ENCODE measurements at places on chromosomes 4 and X.

DNA sequence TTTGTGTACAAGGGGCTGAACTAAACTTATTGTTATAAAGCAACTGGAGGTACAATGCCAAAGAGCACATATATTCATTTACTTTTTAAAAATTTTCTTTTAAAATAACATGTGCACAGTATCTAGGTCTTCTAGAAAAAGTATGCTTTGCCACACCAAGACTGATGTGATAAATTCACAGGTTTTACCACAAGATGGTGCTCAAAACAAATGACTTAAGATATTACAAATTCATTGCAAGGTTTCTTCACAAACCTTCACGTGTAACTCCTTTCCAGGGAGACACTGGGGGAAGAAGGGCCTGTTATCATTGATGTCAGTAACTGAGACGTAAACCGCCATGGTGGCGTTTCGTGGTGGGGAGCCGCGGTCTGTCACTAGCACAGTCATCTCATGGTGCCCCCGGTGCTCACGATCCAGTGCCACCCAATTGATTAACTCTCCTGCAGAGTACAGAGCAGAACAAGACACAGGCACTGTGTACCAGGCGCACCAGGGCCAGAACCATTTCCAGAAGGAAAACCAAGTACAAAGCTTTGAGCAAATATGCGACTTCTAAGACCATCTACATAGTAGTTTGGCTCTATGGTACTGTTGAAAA lies 162.2 kb downstream of the DCHS2 start:
- DNase-seq, result no peak

DNA sequence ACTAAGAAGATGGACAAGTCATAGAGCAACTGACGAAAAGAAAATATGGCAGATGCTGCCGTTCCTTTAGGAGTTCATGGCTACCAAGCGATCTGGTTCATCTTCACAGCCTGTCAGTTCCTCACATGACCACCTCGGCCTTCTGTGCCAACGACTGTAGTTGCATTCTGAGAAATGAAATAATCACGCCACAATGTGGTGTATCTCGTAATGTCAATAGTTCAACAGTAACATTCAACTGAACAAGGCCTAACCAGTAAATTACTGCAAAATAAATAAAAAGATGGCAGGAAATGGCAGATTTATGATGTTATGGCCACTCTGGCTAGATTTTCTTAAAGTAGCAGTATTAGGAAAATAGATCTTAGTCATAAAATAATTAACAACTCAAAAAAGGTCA lies 4.4 kb downstream of the GPRIN3 start:
- DNase-seq, result no peak

DNA sequence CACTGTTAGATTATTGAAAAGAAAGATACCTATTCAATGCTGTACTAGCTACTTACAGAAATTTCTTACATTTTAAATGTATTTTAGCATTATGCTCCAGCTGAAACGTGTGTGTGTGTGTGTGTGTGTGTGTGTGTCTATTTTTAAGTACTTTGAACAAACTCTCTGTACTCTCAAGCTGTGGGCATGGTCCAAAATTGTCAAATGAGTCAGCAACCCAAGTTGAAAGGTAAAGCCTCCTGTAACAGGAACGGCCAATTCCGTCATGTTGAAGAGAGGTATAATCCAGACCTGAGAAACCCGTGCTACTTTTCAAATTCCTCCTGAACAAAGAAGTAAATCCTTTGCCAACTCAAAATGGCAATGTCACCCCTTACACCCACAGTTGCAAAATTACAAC lies 20.5 kb downstream of the MAOB start:
- DNase-seq, result no peak

DNA sequence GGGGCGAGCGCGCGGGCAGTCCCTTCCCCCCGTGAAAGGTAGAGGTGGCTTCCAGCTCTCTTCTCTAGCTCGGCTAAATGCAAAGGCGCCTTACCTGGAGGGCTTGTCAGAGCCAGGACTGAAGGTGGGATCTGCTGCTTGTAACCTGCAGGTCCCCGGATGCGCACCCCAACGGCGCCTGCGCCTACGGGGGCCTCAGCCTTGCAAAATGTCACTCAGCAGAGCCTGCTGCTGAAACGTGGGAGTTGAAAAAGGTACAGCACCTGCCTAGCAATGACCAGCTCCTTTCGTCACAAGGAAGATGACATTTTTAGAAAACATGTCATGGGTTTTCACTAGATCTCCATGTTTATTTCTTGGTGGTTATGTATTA lies 583 bp downstream of the ABHD18 start:
- DNase-seq, result peak; percentile 51

DNA sequence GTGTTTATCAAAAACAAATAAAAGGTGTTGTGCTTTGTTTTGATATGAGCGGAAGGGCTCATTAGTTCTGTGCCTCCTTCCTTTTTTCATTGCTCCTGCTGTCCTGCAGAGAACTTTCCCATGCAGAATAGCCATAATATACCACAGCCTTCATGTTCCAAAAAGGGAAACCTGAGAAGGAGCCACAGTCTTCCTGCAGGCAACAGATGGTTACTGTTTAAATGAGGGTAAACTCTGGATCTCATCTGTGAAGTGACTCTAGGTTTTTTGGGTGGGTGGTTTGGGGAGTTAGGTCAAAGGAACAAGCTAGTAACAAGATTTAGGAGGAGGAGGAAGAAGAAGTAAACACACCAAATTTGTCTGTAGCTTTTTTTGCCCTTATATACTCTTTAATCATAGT lies 131.8 kb downstream of the BMPR1B start:
- no peak for DNase-seq

DNA sequence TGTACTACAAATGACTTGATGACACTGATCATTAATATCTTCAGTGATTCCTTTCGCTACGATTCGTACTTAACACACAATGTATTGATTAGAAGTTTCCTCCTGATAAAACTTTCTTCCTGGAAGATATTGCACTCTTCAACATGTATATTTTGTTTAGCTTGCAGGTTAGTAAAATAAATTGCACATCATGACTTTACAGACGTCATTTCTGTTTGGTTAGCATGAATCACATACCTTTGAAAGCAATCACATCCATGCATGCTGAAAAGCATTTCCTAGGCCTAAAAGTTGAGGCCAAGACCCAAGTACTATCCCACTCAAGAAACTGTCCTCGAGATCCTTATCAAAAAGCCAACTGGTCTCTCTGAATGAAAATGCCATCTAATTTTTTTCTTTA lies 1841.0 kb upstream of the PCDH7 start:
- DNase-seq, result no peak

- DNase-seq, result no peak
Measured at GRCh38 chr4:25905371-25905770, 8.6 kb upstream of the SMIM20 start.

GRCh38 chrX:30150196-30150895 lies 65.0 kb upstream of the MAGEB2 start:
- no peak for DNase-seq

DNA sequence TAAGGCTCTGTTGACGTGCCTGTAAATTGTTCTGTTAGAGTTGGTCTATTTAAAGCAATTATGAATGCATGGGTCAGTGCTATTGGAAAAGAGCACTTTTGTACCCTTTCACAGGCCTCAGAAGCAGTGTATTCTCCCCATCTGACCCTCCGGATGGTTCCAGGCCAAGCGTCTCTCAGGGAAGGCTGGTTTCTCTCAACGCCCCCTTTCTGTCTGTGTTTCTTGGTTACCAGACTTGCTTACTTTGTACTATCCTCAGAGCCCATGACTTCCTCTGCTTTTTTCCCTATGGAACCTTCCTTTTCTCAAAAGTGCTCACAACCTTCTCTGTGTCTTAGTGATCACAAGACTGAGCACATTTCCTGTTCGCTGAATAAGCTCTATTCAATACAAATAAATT lies 559.3 kb upstream of the ZFP42 start:
- DNase-seq, result no peak
